ENCODE measurements at places on chromosomes 2 and 18.
A peak's percentile ranks its signal among the peaks of the same experiment; 100 is the strongest.

DNA sequence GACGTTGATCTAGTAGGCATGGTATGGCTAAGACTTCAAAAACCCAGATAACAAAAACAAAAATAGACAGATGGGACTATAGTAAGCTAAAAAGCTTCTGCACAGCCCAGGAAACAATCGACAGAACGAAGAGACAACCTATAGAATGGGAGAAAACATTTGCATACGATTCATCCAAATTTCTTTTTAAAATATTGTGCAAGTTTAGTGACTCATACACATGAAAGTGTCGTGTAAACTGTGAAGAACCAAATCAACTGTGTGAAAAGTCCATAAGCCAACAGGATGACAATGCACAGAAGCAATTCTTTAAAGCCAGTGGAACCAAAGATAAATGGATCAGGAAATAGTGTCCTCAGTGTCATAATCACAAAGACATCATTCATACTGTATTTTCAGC lies 671.1 kb downstream of the RNF144A start:
- no peak for DNase-seq

- DNase-seq: no peak
These were observed 76.0 kb upstream of the SLC66A3 start for GRCh38 chr2:11079136-11079824.

GRCh38 chr18:29248805-29249204 lies 1071.9 kb upstream of the CDH2 start:
- DNase-seq: no peak

- DNase-seq: no peak
These were observed 39.4 kb upstream of the ASB1 start for GRCh38 chr2:238387332-238387731.

DNA sequence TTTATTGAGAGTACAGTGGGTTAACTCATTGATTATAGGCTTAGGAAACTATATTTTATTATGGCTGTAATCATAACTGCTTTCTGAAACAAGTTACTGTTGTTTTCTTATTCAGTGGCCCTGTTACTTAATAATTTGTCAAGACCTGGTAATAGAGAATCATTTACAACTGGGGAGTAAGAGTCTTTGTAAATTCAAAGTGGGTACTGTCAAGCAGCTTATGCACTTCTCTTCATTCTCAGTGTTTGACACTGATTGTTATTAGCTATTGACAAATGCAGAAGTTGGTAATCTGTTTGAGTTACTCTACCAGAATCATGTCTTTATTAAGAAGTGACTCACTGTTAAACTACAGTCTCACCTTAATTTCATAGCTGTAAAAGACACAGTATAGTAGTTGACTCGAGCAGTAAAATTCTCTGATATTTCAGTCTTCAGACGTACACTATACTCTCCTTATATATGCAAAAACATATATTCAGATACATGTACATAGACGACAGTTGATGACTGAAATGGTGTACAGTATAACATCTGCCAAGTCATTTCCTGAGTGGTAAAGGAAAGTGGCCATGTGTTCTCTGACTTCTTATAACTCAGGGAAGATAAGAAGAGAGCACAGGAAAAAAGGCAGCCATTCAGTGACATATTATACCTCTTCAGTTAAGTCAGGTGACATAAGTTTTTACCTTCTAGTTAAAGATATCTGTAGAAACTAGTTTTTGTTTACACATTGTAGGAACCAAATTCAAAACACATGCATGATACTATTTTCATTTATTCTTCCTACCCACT lies 36.0 kb upstream of the TTC27 start:
- DNase-seq: peak; percentile 30
